ENCODE measurements at places on chromosomes 12 and 14.

DNA sequence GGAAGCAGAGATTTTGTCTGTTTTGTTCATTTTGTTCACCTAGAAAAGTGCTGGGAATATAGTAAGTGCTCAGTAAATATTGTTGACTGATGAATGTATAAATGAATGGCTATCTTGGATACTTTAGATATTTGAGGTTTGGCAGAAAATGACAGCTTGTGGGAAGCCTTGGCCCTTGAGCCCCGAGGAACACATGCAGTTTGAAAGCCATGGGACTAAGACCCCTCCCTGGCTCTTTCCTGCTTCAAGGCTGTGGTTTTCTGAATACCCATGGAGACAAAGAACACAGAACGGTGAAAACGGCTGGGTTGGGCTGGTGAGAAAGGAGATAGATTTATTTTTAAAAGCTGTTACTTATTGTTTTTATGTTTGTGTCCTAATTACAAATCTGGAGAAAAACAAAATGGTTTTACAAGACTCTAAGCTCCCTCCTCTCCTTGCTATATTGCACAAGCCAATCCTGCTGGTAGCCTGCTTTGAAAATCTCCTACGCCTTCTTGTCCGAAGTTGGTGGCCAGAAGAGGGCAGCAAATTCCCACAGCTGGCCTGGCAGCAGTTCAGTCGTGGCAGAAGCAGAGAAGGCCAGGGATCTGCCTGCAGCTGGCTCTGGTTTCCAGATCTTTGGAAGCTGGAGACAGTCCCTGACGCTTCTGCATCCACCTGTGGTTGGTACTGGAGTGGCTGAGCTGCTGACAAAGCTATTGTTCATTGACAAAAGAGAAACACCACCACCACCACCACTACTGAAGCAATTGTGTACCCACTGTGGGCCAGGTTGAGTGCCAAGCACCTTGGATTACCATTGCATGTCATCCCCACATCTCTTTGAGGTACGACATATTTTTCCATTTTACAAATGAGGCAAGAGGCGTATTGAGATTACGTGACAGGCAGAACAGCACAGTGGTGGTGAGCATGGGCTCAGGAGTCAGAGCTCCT lies 5.2 kb upstream of the KRT85 start:
- DNase-seq, result peak; percentile 80

GRCh38 chr12:204261-204678 lies 9.7 kb downstream of the SLC6A12 start:
- DNase-seq, result no peak

DNA sequence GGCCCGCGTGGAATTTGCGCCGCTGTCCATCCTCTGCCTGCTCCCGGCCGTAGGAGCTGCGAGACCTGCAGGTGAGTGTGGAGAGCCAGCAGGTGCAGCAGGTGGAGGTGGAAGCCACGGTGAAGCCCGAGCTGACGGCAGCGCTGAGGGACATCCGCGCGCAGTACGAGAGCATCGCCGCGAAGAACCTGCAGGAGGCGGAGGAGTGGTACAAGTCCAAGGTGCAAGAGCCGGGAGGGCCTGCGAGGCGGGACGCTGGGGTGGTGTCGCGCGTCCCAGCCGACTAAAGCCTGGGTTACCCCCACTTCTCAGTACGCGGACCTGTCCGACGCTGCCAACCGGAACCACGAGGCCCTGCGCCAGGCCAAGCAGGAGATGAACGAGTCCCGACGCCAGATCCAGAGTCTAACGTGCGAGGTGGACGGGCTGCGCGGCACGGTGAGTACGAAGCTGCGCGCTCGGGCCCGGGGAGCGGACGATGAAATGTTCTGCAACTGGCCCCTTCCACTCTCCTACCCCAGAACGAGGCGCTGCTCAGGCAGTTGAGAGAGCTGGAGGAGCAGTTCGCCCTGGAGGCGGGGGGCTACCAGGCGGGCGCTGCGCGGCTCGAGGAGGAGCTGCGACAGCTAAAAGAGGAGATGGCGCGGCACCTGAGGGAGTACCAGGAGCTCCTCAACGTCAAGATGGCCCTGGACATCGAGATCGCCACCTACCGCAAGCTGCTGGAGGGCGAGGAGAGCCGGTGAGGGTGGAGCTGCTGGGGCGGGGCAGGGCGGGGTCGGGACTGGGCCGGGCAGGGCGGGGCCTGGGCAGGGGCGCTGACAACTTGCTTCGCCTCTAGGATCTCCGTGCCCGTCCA lies 2.1 kb downstream of the PRPH start:
- DNase-seq, result no peak

- no peak for DNase-seq
Measured at GRCh38 chr12:89486264-89486663, 38.3 kb downstream of the GALNT4 start.

DNA sequence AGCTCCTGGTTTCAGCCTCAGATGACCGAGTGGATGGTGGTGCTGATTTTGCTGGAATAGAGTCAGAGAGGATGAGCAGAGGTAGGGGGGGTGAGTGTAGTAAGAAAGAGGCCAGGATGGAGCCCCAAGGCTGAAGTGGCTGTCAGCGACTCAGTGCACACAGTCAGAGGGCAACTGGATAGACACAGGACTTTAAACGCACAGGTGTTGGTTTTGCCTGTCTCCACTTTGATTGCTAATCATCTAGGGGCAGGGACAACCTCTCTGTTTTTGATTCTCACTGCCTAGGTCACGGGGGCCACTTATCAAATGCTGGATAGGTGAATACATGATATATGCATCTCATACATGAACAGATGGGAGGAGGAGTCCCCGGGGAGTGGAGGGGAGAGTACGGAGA lies 99.5 kb downstream of the EGLN3 start:
- DNase-seq, result no peak

- DNase-seq, result no peak
Measured at GRCh38 chr12:119666226-119666795, 1.6 kb upstream of the PRKAB1 start.

- DNase-seq, result peak; percentile 54
Measured at GRCh38 chr12:104358353-104359003, 54.9 kb downstream of the EID3 start.

DNA sequence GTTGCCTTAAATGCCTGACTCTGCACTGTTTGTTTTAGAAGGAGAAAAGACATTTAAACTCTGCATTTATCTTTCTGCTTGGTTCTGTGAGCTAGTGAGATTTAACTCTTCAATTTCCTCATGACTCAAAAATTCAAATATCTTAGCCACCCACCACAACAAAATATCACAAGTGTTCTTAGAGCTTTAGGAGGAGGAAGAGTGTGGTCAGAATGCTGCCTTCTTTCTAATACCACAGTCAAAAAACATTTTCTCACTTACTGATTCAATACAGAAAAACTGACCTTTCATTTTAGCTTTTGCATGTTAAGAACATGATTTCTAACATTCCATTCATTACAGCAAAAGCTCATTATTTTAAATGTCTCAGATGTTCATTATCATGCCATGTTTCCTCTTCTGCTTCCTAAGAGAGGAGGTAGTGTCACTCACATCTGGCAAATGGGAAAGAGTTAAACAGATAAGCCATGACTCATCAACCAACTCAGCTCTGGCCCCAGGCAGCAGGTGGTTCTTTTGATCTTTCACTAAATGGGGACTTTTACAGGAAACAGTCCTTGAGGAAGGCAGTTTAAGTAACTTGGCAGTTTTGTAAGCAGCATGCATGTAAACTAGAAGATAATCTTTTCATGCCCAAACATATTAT lies 56.4 kb upstream of the RNU6-8 start:
- DNase-seq, result no peak

- DNase-seq, result no peak
Measured at GRCh38 chr12:122856999-122857671, 21.9 kb downstream of the HIP1R start.

All from heart left ventricle (tissue), 16 donors.